ENCODE measurements at places on chromosomes 7 and 10. TPM values are rescaled to one million over a fixed set of nuclear protein-coding genes. Genes with fewer than 3 reads are reported as not detected.
A peak's percentile ranks its signal among the peaks of the same experiment; 100 is the strongest.

DNA sequence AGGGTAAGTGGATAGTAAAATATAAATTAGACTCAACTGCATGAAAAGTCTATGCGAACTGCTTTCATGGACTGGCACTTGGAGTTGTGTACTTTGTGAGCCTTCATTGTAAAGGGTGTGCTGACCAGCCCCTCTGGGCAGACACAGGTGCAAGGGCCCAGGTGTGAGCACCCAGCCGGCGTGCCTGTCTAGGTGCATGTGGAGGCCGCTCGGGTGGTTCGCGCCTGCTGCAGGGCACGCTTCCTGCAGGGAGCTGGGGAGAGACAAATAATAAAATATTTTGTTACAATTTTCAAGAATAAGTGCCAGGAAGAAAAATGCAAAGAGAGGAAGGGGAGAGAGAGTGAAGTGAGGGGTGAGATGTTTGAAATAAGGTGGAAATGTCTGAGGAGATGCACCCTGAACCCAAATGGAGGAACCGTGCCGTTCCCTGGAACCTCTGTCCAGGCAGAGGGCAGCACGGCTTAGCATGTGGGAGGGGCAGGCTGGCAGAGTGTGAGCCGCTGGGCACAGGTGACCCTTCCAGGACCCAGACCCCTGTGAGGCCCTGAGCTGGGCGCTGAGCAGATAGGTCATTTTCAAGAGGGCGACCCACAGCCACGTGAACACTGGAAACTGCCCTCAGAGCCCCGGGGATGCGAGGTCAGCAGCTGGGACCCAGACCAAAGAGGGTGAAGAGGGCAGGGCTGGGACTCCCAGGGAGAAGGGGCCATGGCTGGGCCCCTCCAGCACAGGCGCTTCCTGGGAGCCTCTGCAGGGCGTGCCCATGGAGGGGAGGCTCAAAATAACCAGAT, 28.7 kb downstream of the RNF32 start:
- no peaks in the 10 kb centered on the region for H3K27me3 ChIP-seq
- H3K4me3 ChIP-seq = no peak overlapping the region
- H3K36me3 ChIP-seq = peaks cover 4% of the 10 kb centered on the region
- H3K4me1 ChIP-seq = no peaks in the 10 kb centered on the region
- no peak overlapping the region for H3K27ac ChIP-seq
- DNase-seq = no peak

GRCh38 chr7:50552139-50552538, 13.1 kb downstream of the DDC start:
- DNase-seq = no peak
- H3K4me3 ChIP-seq = no peak overlapping the region

DNA sequence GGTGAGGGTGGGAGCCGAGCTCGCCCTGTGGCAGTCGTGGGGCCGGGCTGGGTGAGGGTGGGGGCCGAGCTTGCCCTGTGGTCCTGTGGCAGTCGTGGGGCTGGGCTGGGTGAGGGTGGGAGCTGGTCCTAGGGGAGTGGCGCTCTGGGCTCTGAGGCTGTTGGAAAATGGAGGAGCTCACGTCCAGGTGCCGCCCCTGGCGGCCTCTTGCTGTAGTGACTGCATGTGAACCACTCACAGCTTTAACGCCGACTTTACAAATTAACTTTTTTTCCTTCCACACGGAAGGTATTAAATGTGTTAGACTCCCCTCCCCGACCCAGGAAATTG, 312.6 kb downstream of the WDR37 start:
- H3K27ac ChIP-seq = no peak overlapping the region
- H3K4me1 ChIP-seq = no peaks in the 10 kb centered on the region
- no peaks in the 10 kb centered on the region for H3K36me3 ChIP-seq
- H3K4me3 ChIP-seq = no peak overlapping the region
- H3K27me3 ChIP-seq = peaks cover 4% of the 10 kb centered on the region

DNA sequence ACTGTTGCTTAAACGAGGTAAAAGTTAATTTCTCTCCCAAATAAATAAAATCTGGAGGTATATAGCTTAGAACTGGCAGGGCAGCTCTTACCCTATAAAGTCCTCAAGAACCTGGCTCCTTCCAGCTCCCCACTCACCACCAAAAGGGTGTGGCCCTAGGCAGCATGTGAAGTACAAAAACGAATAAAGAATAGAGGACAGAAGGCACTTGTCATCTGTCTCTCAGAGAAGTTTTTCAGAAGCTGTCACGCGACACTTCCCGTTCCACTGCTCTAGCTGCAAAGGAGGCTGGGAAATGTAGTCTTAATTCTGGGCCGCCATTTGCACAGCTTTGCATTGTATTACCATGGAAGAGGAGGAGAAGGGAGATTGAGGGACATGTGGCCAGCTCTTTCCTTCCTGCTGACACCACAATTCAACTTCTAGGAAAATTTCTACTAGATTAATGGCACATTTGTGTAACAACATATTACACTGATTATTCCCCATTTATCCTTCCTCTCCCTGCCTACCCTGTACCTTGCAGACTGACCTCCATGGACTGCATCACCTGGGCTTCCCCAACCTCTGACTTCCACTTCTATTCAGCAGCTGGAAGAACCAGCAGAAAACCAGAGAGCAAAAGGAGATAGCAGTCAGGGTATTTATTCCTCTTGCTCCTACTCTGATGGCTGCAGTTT, 62.2 kb downstream of the CCDC71L start:
- no peak overlapping the region for H3K27ac ChIP-seq
- H3K36me3 ChIP-seq = no peaks in the 10 kb centered on the region
- H3K27me3 ChIP-seq = no peaks in the 10 kb centered on the region
- H3K4me1 ChIP-seq = peaks cover 8% of the 10 kb centered on the region
- peak; percentile 45 for DNase-seq

The FAM3C gene
- total RNA-seq = 10.5 TPM

Measured in CD4-positive, alpha-beta T cell (primary cell).